ENCODE measurements at places on chromosomes 16 and 17.

GRCh38 chr16:13322336-13322735 is 420.9 kb downstream of the SHISA9 start:
- DNase-seq: no peak

DNA sequence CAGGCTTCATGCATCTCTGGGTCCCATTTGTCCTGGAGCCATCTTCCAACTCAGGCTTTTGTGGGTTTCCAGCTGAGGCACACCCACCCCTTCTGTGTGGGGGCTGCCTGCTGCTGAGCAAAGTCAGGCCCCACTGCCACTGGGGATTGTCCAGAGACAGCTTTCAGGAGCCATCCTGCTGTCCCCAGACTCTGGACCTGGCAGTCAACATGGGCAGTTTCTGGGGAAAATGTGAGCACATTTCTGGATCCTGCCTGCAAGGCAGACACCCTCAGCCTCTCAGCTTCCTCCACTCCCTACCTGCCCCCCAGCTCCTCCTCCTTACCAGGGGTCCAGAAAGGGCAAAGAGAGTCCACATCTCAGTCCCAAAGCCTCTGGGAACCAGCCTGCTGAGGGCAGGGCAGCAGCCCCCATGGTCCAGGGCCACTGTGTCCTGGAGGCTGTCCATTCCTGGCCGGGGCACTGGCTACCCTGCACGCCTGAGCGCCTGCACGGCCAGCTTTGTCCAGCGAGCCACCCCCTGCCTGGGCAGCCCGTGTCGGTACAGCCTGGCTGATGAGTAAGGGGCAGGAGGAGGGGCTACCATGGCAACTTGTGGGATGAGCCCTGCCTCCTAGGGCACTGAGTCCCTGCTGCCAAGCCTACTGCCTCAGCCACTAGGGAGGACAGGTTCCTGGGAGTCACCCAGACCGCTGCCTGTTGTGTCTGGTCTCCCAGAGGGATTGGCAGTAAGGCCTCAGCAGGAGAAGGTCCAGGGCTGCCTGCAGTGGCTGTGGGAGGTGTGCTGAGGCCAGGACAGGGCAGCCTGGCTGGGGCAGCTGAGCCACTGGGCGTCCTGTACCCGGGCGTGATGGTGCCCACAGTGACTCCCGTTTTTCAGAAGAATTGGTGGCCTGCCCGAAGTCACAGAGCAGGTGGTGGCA is at the start of gene SLC47A2:
SLC47A2 (minus strand) TSS at position 477 of the 923 bp plus-strand sequence; CDS start at position 448, 29 bp downstream.
- no peak for DNase-seq

DNA sequence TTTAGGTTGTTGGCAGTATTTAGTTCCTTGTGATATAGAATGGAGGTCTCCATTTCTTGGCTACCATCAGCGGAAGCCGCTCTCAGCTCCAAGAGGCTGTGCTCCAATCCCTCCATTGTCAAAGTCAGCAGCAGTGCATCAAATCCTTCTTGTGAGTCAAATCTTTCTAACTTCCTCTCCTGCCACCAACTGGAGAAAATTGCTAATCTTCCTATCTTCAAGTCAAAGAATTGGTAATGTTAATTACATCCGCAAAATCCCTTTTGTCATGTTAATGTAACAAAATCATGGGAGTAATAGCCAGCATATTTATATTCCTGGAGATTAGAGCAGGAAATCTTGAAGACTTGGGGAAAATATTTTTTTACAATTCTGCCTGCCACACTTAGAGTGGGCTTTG is 436.4 kb upstream of the DYNLRB2 start:
- DNase-seq: no peak

DNA sequence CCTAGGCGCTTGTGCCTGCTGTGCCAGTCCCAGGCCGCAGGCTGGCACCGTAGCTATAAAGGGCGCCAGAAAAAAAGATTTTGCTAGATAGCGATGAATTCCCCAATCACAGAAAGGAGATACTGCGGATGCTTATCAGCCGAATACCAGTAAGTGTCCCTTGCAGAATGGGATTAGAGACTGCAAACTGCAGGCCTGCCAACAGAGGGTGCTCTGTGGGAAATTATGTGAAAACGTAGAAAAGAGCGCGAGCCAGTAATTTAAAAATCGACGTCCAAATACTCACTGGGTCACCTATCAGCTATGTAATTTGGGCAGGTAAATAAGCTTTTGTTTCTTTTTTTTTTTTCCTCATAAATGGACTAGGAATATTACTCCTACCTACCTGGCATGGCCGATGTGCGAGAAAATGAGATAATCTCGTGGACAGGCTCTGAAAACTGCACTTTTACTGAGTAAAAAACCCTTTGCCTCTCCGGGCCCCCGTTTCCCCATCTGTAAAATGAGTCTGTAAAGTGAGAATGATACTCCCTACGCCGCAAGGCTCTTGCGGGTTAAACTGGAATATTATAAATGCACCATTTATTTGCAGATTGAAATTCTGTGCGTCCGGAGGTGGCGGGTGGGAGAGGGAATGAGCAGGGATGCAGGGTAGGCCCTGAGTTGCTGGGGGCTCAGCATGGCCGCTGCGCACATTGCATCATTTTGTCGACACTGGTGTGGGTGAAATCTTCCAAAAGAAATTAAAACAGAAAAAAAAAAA is 1.2 kb upstream of the COG1 start:
- DNase-seq: no peak

- no peak for DNase-seq
Measured at GRCh38 chr17:57677301-57677700, 67.8 kb downstream of the CCDC182 start.

- no peak for DNase-seq
Measured at GRCh38 chr17:35560703-35561102, at the start of gene SLFN14. TSS of gene SLFN14 (minus strand) at chr17:35560819. CDS start at chr17:35558062, 2,757 bp downstream.

GRCh38 chr16:22050963-22051362 is 41.4 kb upstream of the VWA3A start:
- no peak for DNase-seq

- no peak for DNase-seq
Measured at GRCh38 chr17:62955841-62956352, 10.1 kb upstream of the TANC2 start.

DNA sequence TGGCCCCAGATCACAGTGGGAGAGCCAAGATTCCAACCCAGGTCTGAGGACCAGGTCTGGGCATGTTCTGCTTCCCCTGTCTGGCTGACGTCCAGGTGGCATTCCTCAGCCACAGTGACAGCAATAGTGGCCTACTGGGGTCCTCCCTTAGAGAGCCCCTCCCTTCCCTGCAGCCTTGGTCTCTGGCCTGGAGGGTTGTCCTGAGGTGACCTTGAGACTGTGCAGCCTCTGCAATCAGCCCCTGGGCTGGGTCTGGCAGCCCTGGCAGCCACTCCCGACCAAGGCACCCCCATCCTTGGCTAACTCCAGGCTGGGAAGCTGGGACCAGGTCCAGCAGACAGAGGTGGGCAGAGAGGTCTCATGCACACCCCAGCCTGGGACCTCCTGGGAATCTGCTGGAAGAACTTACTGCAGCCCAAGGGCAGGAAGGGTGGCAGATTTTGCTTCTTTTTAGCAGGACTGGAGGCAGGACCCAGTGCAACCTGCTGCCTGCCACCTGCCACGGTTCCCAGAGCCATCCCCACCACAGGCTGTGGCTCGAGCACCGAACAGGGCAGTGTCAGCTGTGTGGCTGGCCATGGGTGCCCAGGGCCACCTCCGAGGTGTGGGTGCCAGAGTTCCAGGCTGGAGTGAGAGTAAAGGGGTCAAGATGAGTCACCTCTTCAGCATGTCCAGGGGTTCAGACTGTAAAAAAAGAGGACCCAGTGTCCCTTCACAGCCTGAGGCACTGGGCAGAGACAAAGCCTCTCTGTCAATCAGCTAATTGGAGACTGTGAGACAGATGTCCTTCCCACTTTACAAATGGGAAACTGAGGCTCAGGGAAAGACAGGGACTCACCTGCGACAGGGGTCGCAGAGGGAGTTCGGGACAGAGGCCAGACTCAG is 12.6 kb downstream of the GRB7 start:
- DNase-seq: no peak

DNA sequence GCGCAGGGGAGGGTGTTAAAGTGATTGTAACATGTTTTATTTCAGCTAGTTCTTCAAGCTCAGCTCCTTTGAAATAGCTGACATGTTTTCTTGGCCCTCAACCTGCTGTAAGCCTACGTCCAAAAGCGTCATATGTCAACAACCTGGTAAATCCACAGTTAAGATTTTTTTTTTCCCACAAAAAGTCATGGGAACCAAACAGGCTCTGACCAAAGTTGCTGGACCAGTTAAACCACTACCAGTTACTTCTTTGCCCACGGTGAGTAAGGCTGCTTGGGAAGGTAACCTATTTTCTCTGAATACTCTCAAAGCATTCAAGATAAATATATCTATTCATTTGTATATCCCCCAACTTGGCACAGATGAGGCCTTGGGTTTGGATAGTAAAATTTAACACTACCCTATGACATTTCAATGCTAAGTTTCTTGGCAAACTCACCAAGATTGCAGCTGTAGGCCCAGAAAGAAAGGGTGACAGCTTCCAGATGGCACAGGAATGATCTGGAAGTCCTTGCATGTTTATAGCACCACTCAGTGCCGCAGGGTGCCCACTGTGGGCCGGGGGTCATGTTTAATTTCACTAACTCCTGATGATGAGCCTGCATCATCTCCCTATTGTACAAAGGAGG is 166.2 kb downstream of the XYLT1 start:
- DNase-seq: no peak
